ENCODE measurements at places on chromosomes 4 and X. TPM values are rescaled to one million over a fixed set of nuclear protein-coding genes. Genes with fewer than 3 reads are reported as not detected.

The KCNE5 gene
- total RNA-seq = not detected

The DCAF8L2 gene
- total RNA-seq = not detected

The TMEM31 gene
- not detected for total RNA-seq

The LAMP2 gene
- total RNA-seq = 93.2 TPM

The POU3F4 gene
- not detected for total RNA-seq

The SPANXA2 gene
- not detected for total RNA-seq

The HAND2 gene
- total RNA-seq = 0.36 TPM

The PNMA5 gene
- not detected for total RNA-seq

The ADRA2C gene
- 11.7 TPM for total RNA-seq

The SSX4B gene
- not detected for total RNA-seq

The ASB12 gene
- not detected for total RNA-seq

The GLRB gene
- 0.79 TPM for total RNA-seq

The ASB5 gene
- total RNA-seq = 0.03 TPM

The RRAGB gene
- 12.0 TPM for total RNA-seq

The TCEAL7 gene
- total RNA-seq = not detected

The SMIM31 gene
- total RNA-seq = not detected

The MSN gene
- total RNA-seq = 274 TPM

The ITIH6 gene
- not detected for total RNA-seq

The OPRPN gene
- not detected for total RNA-seq

The NDUFC1 gene
- 81.5 TPM for total RNA-seq
